ENCODE measurements at places on chromosomes 12 and 14.

- no peak for DNase-seq
Observed at GRCh38 chr12:41140117-41140516, 48.0 kb upstream of the PDZRN4 start.

DNA sequence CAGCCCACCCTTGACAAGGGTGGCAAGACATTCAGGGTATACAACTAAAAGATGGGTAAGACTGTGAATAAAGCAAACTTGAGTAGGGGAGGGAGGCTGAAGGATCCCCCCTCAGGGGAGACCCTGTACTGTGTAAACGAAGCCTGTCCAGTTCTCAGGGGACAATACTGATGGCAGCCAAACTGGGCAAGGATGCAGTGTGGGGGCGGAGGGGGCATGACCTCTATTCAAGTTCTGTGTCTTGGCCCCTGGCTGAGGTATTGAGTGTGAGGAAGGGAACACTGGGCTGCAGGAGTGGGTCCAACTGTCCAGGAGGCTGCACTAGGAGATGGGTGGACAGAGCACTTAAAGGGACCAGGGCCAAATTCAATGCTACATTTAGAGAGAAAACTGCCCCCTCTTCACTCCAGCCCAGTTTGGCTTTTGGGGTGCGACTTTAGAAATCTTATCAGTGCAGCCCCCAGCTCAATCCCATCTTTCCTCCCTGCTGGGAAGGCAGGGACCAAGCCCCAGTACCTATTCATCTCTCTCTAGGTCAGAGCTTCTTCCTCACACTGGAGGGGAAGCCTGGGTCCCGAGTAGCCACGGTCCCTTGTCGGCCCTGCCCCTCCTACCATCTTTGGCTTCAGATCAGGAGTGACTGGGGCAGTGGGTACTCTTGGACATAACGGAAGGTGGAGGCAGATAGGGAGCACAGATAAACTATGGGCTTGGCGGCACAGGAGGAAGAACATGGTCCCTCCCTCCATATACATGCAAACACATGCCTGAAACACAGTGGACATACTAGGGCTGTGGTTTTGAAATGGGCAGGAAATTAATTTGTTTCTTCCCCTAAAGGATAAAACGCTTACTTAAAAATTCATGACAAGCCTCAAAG lies 11.8 kb downstream of the SLC39A5 start:
- DNase-seq: no peak

DNA sequence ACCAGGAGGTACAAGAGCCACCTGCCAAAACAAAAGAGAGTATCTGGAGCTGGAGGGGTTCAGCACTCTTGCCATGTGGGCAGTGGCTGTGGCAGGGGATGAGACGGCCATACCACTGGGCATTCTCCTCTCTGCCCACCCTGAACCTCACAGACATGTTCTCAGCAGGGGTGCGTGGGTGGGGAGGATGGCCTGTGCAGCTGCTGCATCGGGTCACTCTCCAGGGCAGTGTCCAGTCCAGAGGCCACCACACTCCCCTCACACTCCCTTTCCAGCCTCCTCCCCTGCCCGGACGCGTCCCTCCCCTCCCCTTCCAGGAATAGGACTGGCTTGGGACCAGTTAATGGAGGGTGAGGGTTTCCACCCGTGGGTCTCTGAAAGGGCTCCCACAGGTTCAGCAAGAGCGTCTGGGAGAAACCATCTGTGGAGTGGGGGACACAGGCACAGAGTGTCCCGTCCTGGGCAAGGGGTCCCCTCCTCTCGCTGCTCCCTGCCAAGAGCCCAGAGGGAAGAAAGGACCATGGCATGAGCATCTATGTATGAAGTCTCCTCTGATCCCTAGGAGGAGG lies 501 bp downstream of the C1R start:
- no peak for DNase-seq

GRCh38 chr14:41607966-41608663 lies 1.4 kb downstream of the LRFN5 start:
- no peak for DNase-seq

- no peak for DNase-seq
Observed at GRCh38 chr14:61381553-61381952, 60.2 kb downstream of the PRKCH start.

DNA sequence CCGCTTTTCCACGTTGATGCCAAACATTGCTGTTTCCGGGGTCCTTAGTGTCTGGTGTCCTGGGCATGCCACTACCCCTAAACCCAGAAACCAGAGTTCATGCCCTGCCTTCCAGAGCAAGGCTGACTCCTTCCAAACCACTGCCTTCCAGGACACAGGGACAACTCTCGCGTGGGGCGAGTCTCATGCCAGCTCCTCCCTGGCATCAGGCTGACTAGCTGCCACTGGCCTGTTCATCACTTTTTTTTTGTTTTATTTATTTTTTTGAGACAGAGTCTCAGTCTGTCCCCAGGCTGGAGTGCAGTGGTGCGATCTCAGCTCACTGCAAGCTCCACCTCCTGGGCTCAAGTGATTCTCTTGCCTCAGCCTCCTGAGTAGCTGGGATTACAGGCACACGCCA lies 4.8 kb downstream of the SETD1B start:
- no peak for DNase-seq

GRCh38 chr12:44372259-44372658 lies 503.9 kb downstream of the NELL2 start:
- no peak for DNase-seq

DNA sequence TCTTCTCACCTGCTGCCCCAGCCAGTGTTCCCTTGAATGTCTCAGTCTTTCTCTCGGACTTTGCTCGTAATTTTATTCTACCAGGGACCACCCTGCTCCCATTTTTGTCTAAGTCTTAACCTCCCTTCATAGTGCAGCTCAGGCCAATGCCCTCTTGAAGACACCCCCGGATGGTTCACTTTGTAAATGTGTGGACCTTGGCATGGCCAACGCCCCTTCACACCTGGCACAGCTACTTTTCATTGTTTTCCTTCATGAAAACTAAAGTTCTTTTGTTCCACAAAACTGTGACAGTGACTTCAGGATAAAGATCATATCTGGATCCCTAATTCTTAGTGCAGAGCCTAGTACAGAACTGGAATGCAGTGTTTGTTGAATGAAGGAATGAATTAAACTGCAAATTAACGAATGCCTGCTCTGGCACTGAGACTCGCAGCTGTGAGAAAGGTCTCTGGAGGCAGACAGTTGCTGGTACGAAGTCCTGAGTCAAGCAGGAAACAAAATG lies 3.5 kb upstream of the RNASE4 start:
- DNase-seq: peak; percentile 66

- peak; percentile 56 for DNase-seq
Observed at GRCh38 chr12:118404876-118405521, 28.6 kb downstream of the SUDS3 start.

DNA sequence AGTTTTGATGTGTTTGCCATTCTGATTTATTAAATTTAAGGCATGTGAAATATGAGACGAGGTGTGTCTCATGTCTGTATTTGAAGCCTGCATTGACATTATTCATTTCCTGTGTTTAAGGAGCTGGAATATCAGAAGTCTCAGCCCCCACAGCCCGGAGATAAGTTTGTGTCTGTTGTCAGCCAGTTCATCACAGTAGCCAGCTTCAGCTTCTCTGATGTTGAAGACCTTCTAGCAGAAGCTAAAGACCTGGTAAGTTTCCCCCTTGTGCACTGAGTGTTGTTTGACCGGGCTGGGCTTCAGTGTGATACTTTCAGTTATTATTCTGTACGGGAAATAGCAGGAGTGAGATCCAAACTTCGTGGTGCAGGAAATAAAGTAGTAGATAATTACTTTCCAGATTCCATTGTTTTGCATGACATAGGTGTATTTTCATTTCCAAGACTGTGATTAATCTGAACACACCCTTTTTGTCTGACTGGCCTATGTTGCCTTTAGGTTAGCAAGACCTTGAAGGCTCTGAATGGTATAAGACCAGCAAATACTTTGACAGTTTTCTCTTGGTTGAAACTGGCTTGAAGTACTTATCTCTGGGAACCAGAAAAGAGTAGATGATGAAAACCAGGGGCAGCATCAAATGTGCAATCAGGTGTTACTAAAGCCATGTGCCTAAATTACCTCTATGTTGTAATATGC lies 101.5 kb downstream of the GPR135 start:
- no peak for DNase-seq
